ENCODE measurements at places on chromosomes 1 and 21.
A peak's percentile ranks its signal among the peaks of the same experiment; 100 is the strongest.

- no peaks in the 10 kb centered on the region for H3K36me3 ChIP-seq
- no peak overlapping the region for H3K4me3 ChIP-seq
- no peaks in the 10 kb centered on the region for H3K4me1 ChIP-seq
- no peak for DNase-seq
- H3K27me3 ChIP-seq, result no peaks in the 10 kb centered on the region
These were observed 59.3 kb upstream of the PTGS2 start for GRCh38 chr1:186739515-186739914.

DNA sequence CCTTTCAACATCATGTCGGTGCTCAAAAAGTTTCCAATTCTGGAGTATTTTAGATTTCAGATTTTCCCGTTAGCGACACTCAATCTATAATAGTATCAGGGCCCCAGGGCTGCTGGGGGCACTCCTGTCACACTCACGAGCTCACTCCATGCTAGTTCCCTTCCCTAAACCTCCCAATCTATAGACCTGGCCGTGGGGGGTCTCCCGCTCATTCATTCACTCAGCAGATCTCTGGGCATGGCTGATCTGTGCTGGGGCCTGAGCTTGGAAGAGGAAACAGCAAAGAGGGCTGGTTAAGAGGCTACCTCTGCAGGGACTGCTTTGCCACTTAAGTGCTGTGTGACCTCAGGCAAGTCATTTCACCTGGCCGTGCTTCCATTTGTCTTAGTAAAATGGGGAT, 46.8 kb upstream of the LAPTM5 start:
- no peak overlapping the region for H3K27ac ChIP-seq
- DNase-seq, result no peak
- no peaks in the 10 kb centered on the region for H3K36me3 ChIP-seq
- H3K4me1 ChIP-seq, result peaks cover 76% of the 10 kb centered on the region

- no peak overlapping the region for H3K27ac ChIP-seq
- no peaks in the 10 kb centered on the region for H3K4me1 ChIP-seq
- peaks cover 27% of the 10 kb centered on the region for H3K27me3 ChIP-seq
- DNase-seq, result peak; percentile 74
- peak overlapping the region; percentile 44 for H3K4me3 ChIP-seq
These were observed 5.2 kb downstream of the TNFRSF18 start for GRCh38 chr1:1200876-1201810.

DNA sequence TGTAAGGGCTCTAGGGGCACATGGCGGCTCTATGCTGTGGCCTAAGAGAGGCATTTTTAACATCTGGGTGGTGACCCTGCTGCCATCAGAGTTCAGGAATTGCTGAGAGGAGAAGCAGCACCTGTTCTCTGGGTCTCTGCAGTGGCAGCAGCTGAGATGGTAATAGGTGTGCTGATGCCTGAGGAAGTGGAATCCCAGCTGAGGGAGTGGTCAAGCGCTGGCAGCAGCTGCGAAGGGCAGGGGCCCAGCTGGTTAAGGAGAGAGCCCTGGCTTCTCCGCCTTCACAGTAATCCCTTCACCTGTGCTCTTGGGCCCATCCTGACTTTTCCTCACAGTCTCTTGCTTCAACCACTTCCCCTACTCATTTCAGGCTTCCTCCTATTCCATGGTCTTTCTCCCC, 39.8 kb downstream of the GJA5 start:
- DNase-seq, result no peak
- H3K36me3 ChIP-seq, result no peaks in the 10 kb centered on the region
- no peak overlapping the region for H3K4me3 ChIP-seq
- peaks cover 8% of the 10 kb centered on the region for H3K27me3 ChIP-seq
- H3K27ac ChIP-seq, result no peak overlapping the region

- no peak for DNase-seq
- peaks cover 27% of the 10 kb centered on the region for H3K4me1 ChIP-seq
- no peak overlapping the region for H3K4me3 ChIP-seq
- no peak overlapping the region for H3K27ac ChIP-seq
- no peaks in the 10 kb centered on the region for H3K27me3 ChIP-seq
- H3K36me3 ChIP-seq, result no peaks in the 10 kb centered on the region
These were observed 202.7 kb downstream of the DISC1 start for GRCh38 chr1:231829332-231829731.

- peaks cover 3% of the 10 kb centered on the region for H3K27me3 ChIP-seq
- H3K36me3 ChIP-seq, result no peaks in the 10 kb centered on the region
- H3K4me1 ChIP-seq, result no peaks in the 10 kb centered on the region
- no peak for DNase-seq
- H3K4me3 ChIP-seq, result no peak overlapping the region
These were observed 2.1 kb upstream of the LCE2B start for GRCh38 chr1:152683846-152684245.

DNA sequence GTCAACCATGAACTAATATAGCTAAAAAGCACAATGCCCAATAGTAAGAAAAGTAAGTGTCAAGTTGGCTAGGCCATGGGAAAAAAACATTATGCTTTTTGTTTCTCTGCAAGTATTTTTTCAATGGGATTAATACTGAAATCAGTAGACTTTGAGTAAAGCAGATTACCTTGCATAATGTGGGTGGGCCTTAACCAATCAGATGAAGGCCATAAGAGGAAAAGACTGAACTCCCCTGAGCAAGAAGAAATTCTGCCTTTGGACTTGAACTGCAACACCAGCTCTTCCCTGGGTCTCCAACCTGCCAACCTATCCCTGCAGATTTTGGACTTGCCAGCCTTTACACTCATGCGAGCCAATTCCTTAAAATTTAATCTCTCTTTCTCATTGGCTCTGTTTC, 6.4 kb upstream of the RSPO1 start:
- H3K4me1 ChIP-seq, result peaks cover 3% of the 10 kb centered on the region
- peaks cover 8% of the 10 kb centered on the region for H3K27me3 ChIP-seq
- H3K4me3 ChIP-seq, result no peak overlapping the region
- H3K27ac ChIP-seq, result no peak overlapping the region
- no peaks in the 10 kb centered on the region for H3K36me3 ChIP-seq

Data from nephron progenitor cell (in vitro differentiated cells).